ENCODE measurements at places on chromosomes 3 and 15. TPM values are rescaled to one million over a fixed set of nuclear protein-coding genes. Genes with fewer than 3 reads are reported as not detected.

Gene CXCR6
- total RNA-seq: not detected

Gene SMCO1
- total RNA-seq: not detected

Gene SCN5A
- total RNA-seq: 4.8 TPM

Gene TXNRD3
- total RNA-seq: 1.8 TPM

Gene KATNBL1
- 64.7 TPM for total RNA-seq

Gene OXTR
- total RNA-seq: 4.0 TPM

Gene TEX55
- total RNA-seq: not detected

Gene SEMA6D
- 255 TPM for total RNA-seq

Gene AGTR1
- total RNA-seq: not detected

Gene P2RY1
- 0.51 TPM for total RNA-seq

Gene CHRNB4
- 71.6 TPM for total RNA-seq

Gene NGLY1
- 28.0 TPM for total RNA-seq

Gene HYAL1
- 0.96 TPM for total RNA-seq

Gene AADACL2
- not detected for total RNA-seq

Data from glutamatergic neuron (in vitro differentiated cells).